DMS79 treated with DMSO at 0.1 percent for 48 hours (cell line): ENCODE measurements at places on chromosomes 2 and 18.

DNA sequence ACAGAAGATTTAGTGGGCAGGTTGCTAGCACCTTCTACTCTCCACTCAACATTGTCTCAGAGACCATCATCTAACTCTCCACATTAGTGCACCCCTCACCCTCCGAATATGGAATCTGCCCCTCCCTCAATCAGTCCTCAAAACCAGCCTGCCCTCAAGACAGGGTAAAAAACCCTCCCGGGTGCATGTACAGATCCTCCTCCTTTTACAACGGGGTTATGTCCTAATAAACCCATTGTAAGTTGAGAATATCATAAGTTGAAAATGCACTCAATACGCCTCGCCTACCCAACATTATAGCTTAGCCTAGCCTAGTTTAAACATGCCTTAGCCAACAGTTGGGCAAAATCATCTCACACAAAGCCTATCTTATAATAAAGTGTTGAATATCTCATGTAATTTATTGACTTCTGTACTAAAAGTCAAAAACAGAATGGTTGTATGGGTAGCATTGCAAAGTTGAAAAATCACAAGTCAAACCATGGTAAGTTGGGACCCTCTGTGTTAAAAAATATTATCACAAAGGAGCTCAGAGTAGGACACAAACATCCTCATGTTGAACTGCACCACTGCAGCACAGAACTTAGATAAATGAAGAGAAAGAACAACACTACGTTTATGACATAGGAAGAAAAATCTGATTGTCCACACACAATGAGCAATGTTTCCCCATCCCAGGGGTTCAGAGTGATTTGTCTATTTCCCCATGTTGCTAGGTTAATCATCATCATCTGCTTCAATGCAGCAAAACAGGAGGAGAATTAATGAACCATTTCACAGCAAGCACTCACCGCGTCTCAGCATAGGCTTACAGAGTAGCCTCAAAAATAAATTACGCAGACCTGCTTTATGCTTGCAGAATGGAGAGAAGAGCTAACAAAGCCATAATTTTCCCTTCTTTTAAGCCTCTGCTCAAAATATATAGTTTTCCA, 184.1 kb upstream of the ARL4C start:
- DNase-seq, result peak; percentile 73

DNA sequence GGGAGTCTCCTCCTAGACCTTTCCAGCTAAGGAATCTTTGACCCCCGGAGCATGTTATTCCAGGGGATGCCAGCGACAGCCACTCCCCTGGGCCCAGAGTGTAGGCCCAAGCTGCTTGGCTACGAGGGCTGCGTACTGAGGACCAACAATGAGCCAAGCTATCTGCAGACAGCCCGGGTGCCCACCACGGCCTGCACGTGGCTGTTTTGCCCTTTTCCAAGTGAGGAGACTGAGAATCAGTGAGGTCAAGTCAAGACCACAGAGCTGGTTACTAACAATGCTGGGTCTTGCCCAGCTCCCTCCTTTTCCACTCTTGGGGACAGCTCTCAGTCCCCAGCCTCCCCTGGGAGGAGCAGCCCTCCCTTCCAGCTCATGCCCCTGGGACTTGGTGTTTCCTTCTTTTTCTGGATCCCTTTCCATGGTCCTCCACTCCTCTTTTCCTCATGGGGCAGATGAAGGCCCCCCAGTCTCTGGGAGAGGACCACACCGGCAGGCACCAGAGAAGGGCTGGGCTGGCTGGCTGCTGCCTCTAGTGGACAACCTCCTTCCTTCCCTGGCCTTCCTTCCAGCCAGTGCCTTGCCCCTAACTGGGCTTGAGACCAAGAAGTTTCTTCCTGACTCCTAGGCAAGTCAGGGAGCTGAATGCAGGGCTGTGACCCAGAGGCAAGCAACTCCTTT, 550 bp upstream of the MALL start:
- DNase-seq, result peak; percentile 17

DNA sequence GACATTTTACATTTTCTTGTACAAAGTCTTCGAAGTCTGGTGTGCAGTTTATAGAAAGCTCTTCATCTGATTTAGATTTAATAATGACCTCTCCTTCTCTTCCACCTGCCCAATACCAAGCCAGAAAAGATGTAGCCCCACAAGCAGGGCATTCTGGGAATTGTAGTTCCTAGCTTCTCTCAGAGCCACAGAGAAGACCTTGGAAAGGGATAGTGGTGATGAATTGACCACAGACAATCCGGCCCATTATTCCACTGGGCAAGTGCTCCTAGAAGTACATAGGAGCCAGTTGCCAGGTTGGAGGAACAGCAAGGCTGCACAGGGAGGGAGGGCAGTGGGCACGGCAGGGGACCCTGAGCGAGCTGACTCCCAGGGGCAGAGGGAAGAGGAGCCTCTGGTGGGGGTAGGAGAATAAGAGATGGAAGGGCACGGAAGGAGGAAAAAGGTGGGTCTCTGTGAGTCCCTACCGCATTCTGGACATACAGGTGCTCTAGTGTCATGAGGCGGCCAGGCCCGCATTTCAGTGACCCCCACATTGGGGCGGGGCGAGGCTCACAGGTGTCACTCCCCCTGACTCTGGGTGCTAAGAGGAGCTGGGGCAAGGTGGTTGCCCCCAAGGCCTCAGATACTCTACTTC, 152.5 kb upstream of the HAAO start:
- DNase-seq, result no peak

DNA sequence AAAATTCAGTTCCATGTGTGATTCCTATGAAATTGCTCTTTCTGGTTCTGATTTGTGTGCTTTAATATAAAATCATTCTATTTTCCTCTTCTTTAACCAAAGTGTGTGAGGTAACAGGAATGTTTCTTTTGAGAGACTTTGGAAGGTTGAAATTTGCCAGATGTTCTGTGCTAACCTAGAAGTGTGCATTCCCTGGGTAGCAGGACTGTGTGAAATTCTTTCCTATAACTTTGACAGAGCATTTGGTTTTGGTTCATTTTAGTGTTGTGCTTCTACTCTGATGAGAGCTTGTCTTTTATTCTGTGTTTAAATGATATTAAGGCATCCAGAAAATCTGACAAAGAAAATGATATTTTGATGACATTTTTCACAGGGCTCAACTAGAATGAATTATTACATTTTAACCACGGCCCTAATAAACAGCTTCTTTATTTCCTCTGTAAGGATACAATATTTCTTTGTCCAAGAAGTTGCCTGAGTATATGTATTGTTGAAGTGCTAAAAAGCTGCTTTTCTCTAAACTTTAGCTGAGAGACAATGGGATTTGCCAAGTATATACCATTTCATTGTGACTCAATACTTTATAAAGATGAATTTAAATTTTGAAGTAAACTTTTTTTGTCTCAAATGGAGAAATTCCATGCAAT, 34.7 kb upstream of the DLX1 start:
- DNase-seq, result no peak

- no peak for DNase-seq
These were observed 54.5 kb downstream of the MAP4K4 start for GRCh38 chr2:101751875-101752619.

DNA sequence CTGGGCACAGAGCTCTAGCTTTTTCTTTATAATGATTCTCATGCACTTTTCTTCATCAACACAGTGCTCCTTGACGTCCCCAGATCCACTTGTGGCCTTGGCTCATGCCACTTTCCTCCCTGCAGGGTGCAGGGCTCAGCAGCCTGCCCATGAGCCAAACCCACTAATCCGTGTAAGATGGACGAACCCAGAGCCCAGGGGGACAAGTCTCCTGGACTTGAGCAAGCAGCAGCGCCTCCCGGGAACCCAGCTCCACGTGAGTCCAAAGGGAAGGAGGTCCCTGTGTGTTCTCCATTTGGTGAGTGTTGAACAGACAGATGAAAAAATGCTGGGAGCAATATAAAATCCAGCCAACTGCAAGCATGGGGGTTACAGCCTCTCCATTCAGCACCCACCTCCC, 470.6 kb upstream of the HS6ST1 start:
- no peak for DNase-seq

GRCh38 chr2:31384351-31384750, 30.2 kb downstream of the XDH start:
- no peak for DNase-seq

GRCh38 chr2:36477746-36478145, 120.2 kb downstream of the FEZ2 start:
- DNase-seq, result no peak

DNA sequence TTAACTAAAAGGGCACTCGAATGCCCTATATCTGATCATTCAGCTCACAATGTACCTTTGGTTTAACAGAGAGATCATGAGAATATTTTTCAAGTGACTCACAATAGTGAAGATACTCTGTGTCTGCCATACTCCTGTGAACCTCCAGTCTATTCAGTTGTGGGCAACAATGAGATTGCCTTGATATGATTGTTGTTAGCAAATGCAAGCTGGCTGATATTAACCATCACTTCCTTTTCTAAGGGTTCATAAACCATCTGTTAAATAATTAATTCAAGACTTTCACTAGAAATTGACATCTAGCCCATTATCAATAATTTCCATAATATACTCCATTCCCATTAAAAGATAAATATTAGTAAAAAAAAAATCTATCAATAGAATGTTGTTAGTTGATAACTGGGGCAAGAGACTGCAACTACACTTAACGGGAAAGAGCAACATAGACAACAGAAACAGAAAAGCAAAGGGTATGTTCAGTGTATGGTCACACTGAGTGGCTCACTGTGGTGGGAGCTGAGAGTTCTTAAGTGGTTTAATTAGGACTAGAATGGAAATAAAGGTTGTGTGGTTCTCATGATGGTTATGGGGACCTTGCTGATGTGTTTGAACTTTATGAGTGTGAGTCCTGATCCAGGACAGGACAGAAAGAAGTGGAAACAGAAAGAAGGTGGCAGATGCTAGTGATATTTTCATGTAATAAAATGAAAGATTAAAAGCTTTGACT, 11.9 kb downstream of the IL18RAP start:
- DNase-seq, result no peak

GRCh38 chr2:124027182-124027581, 2.1 kb downstream of the CNTNAP5 start:
- DNase-seq, result peak; percentile 90

DNA sequence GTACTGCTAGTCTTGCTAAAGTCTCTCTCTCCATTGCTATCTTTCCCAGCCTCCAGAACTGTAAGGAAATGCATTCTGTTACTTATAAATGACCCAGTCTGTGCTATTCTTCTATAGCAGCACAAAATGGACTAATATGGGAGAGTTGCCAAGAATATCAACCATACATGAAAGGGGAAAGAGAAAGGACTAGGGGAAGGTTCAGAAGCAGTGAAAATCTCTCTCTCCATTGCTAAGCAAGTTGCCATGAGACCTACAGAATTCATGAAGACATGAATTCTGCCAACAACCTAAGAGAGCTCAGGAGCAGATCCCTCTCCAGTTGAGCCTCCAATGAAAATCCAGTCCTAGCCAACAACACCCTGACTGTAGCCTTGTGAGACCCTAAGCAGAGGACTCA, 3.6 kb upstream of the TRABD2A start:
- no peak for DNase-seq

- peak; percentile 89 for DNase-seq
These were observed 318 bp downstream of the TYW5 start for GRCh38 chr2:199955007-199955338.

DNA sequence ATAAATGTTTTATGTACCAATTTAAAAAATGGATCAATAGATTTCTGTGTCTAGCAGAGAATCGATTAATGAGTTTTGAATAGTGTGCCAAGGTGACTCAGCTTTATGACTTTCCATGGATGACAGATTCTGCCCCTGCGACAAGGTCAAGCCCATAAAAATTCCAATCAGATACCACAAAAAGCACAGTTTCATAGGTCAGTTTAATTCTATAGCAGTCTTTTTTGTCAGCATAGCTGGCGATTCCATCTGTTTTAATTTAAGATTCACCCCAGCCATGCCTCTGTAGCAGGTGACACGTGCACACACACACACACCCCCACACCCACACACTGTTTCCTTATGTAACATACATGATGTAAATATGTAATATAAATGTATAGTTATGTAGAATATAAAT, 28.9 kb downstream of the RAB31 start:
- DNase-seq, result no peak

DNA sequence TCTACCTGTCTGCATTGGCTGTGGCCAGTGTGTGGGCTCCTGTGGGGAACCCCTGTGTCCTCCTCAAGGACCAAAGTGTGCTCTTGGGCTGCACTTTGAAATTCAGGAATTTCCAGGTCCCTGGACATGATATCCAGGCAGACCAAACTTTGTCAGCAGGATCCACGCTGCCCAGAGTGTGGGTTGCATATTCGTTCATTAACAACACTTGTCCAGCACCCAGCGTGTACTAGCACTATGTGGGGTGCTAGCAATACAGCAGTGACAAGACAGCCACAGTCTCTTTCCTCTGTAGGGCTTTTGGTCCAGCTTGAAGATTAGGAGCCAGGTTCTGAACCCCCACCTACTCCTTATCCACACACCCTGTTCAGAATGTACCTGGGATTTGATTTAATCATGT, 304.5 kb downstream of the ZNF521 start:
- no peak for DNase-seq

- no peak for DNase-seq
These were observed 130.2 kb upstream of the ACVR2A start for GRCh38 chr2:147714582-147714981.

- peak; percentile 7 for DNase-seq
These were observed 96.1 kb downstream of the PID1 start for GRCh38 chr2:229174794-229175496.

DNA sequence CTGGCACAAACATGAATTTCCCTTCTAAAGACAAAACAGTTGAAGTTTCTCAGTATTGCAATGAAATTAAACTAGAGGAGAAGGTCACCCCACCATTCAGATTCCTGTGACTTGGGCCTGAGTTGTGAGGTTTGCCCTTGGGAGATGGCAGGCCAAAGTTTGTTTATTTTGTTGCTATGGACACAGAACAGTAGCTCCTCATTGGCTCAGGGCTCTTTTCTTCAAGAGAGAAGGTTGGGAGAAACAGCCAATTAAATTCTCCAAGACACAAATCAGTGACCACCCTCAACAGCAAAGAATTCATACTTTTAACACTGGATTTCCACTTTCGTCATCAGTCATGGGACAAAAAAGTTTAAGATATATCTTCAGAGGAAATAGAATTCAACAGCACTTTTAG, at the start of gene FLACC1:
FLACC1 (minus strand) TSS at position 125 of the 400 bp plus-strand sequence. CDS start 5,941 bp downstream, outside the sequence.
- DNase-seq, result no peak

DNA sequence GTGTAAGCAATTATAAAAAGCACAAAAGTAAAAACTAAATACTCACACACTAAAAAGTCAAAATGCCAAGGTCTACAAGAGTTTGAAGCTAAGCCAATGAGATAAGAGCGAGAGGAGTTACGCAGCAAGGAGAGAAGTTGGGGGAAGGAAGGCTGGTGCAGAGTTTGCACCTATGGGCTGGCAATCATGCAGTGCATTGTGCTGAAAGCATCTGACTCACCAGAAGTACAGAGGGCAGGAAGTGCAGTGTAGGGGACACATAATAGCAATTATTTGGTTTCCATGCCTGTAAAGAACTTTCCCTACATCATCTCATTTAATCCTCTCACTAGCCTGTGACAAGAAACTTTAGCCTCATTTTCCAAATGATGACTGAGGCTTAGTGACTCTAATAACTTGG, 142.7 kb upstream of the KYNU start:
- no peak for DNase-seq

GRCh38 chr2:98379311-98380202, 33.3 kb downstream of the CNGA3 start:
- peak; percentile 54 for DNase-seq

- DNase-seq, result peak; percentile 83
These were observed 1622.7 kb upstream of the CELF4 start for GRCh38 chr18:39188278-39188677.

GRCh38 chr2:227578642-227579041, 20.1 kb upstream of the SCYGR2 start:
- peak; percentile 91 for DNase-seq

GRCh38 chr2:9919512-9919911, 32.0 kb upstream of the GRHL1 start:
- DNase-seq, result no peak

GRCh38 chr2:810397-810796, 133.2 kb upstream of the TMEM18 start:
- DNase-seq, result no peak
